ENCODE measurements at places on chromosomes 11 and 22.

DNA sequence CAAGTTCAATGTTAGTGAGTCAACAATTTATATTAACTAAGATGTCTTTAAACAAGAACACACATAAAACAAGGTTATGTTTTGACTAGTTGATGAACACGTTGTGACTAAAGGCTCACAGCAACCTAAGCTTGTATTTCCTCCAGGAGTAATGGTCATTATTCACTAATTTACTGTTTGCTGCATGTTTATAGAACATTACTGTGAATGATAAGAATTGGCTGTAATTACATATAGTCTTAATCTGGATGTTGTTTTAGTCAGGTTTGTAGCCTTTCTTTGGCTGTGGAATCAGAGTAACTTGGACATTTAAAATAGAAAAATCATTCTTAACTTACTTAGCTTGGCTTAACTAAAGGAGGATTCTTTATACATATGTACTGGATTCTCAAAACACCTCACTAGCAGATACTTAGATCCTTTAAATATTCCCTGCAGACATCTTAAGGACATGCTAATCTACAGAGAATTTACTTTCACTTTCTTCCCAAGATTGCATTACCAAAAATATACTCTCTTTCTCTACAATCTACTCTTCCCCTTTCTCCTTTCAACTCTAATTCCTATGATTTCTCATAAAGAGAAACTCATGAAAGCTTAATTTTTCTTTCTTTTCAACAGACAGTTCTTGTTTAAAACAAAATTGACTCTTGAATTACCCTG is 319.7 kb upstream of the CTSC start:
- DNase-seq = no peak

DNA sequence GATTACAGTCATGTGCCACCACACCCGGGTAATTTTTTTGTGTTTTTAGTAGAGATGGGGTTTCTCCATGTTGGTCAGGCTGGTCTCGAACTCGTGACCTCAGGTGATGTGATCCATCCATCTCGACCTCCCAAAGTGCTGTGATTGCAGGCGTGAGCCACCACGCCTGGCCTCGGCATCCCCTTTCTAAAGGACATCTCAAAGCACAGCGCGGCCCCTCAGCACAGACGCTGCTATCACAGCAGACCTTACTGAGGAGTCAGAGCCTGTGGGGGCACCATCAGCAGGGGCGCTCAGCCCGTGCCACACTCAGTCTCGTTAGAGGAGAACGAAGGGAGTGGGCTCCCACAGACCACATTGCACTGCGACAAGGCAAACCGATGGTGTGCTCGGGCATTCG is 19.4 kb downstream of the CELSR1 start:
- no peak for DNase-seq

DNA sequence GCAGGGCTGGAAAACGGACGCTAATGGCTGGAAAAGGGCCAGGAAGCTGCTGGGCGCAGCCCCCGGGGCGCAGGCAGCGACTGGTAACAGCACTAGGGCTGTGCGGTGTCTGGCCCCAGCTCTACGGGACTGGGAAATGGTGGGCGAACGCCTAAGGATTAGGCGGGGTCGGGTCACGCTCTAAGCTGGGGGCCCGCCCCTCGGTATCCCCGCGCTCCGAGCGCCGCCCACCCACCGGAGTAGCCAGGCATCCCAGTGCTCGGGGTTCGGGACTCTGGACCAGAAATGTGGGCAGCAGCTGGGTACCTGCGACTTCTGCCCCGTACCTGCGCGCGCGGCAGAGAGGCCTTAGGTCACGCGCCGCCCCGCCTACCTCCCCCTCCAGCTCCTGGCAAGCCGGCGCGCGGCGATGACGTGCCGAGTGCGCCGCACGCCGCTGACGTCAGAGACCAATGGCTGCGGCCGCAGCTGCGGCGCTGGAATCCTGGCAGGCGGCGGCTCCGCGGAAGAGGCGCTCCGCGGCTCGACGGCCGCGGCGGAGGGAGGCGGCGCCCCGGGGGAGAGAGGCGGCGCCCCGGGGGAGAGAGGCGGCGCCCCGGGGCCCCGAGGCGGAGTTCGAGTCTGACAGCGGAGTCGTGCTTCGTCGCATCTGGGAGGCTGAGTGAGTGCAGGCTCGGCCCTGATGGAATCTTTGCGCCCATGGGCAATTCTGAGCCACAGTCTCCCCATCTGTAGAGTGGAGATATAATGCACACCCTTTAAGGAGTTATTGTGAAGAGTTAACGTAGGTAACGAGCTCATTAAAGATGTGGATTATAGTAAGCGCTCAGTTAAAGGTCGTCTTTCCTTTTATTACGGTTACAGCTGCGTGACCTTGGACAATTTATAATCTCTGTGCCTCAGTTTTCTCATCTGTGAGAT is at the start of the genes HPS4 and SRRD:
HPS4 (minus strand) TSS at position 345 of the 921 bp plus-strand sequence. CDS start 2,021 bp downstream, outside the sequence.
SRRD (plus strand) TSS at position 439 of the 921 bp plus-strand sequence; CDS start at position 453, 14 bp downstream.
- peak; percentile 90 for DNase-seq

- DNase-seq = no peak
Observed at GRCh38 chr11:12800032-12800671, 125.9 kb downstream of the TEAD1 start.

DNA sequence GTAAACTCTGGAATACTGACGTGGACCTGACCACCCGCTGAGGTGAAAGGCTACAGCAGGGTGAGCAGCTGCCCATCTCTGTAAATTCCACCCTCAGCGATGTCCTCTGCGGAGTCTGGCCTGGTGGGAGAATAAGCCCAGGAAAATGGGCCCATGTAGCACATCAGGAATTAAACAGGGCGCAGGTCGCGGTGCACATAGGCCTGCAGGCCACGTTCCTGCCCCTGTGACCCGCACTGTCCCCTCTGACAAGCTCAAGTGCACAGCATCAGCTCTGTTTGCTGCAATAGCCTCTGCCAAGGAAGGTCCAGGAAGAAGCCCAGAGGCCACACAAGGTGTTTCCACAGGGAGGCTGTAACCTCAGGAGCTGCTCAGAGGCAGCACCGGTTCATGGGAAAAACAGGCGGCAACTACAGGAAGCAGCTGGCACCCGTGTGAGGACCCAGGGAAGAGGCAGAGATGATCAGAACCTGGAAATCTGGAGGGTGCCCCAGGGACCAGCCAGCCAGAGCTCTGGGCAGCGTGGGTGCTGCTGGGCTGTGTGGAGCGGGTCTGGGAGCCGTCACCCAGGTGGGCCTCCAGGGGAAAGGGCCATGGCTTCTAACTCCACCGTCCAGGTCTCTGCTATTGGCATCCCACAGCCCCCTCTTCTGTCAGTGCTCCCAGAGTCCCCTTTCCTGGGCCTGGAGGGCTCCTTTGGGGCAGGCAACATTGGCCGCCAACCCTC is 808 bp upstream of the IFITM2 start:
- no peak for DNase-seq

Data from activated CD4-positive, CD25-positive, alpha-beta regulatory T cell (primary cell).